ENCODE measurements at places on chromosomes 2 and 18.

DNA sequence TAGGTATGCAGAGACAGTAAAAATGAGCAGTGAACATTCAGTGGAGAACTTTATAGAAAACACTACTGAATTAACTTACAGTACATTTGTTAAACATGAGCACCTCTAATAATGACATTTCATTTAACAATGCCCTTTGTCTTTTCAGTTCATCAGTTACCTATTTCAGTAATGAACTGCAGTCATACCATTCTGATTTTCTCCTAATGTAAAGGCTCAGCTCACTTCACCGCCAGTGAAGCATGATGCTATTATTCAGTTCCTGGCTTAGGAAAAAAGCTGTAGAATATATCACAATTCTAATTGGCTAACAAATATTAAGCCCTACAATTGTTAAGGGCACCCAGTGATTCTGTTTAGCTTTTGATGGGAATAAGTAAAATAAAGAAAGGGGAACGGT is 37.1 kb upstream of the CCDC93 start:
- peaks cover 8% of the 10 kb centered on the region for H3K4me1 ChIP-seq
- peaks cover 14% of the 10 kb centered on the region for H3K27me3 ChIP-seq
- no peak overlapping the region for H3K4me3 ChIP-seq
- no peak for DNase-seq
- no peak overlapping the region for H3K27ac ChIP-seq

- H3K27ac ChIP-seq, result no peak overlapping the region
- no peaks in the 10 kb centered on the region for H3K27me3 ChIP-seq
- H3K4me1 ChIP-seq, result peaks cover 4% of the 10 kb centered on the region
- H3K36me3 ChIP-seq, result no peaks in the 10 kb centered on the region
These were observed 140.4 kb upstream of the APCDD1 start for GRCh38 chr18:10314066-10314465.

GRCh38 chr2:220539481-220539880 is 912.1 kb downstream of the SLC4A3 start:
- no peaks in the 10 kb centered on the region for H3K4me1 ChIP-seq
- H3K4me3 ChIP-seq, result no peak overlapping the region
- DNase-seq, result no peak
- H3K36me3 ChIP-seq, result no peaks in the 10 kb centered on the region
- no peaks in the 10 kb centered on the region for H3K27me3 ChIP-seq

GRCh38 chr2:203688798-203689197 is 17.6 kb upstream of the CD28 start:
- no peak overlapping the region for H3K4me3 ChIP-seq
- H3K36me3 ChIP-seq, result no peaks in the 10 kb centered on the region
- DNase-seq, result no peak
- no peak overlapping the region for H3K27ac ChIP-seq
- H3K27me3 ChIP-seq, result peaks cover 13% of the 10 kb centered on the region

DNA sequence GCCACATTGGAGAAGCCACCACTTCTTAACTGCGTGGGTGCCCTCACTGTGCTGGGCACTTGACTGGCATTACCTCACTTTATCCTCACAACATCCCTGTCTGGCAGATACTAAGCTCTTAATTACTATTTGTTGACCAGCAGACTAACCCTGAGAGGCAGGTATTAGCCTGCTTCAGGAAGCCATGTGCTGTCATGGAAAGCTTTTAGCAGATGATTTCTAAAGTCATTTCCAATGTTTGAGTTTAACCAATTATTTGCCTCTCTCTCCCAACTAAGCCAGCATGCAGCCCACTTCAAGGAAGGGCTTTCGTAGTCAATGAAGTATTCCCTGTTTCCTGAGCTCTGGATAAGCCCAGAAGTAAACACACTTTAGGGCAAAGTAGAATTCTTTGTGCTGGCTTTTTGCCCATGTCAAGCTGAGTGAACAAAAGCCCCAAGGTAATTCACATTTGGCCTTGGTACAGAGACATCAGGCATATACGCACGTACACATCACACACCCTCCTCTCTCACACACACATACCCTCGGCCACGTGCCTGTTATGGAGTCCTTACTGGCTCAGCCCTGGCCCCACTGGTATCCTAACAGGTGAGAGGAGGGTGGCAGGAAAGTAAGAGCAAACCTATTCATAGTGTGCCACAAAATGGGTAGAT is 108.6 kb downstream of the C1D start:
- no peak for DNase-seq
- no peak overlapping the region for H3K4me3 ChIP-seq
- H3K27me3 ChIP-seq, result no peaks in the 10 kb centered on the region

DNA sequence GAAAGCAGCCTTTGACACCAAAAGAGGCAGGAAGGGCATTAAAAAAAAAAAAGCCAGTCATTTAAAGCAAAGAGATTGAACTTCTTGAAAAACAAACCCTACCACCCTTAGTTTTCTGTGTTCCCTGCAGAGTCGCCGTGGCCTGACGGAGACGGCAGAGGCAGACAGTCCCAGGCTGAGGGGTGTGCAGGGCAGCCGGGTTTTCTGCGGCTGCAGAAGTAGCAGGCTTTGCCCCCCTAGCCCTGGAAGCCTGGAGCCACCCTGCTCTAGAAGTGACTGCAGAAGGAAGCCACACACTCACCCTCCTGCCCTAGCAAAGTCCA is 2.8 kb downstream of the INPP5D start:
- H3K27me3 ChIP-seq, result no peaks in the 10 kb centered on the region
- H3K27ac ChIP-seq, result peak overlapping the region; percentile 22
- peak overlapping the region; percentile 91 for H3K4me3 ChIP-seq
- H3K36me3 ChIP-seq, result peaks cover 25% of the 10 kb centered on the region
- H3K4me1 ChIP-seq, result peaks cover 75% of the 10 kb centered on the region

DNA sequence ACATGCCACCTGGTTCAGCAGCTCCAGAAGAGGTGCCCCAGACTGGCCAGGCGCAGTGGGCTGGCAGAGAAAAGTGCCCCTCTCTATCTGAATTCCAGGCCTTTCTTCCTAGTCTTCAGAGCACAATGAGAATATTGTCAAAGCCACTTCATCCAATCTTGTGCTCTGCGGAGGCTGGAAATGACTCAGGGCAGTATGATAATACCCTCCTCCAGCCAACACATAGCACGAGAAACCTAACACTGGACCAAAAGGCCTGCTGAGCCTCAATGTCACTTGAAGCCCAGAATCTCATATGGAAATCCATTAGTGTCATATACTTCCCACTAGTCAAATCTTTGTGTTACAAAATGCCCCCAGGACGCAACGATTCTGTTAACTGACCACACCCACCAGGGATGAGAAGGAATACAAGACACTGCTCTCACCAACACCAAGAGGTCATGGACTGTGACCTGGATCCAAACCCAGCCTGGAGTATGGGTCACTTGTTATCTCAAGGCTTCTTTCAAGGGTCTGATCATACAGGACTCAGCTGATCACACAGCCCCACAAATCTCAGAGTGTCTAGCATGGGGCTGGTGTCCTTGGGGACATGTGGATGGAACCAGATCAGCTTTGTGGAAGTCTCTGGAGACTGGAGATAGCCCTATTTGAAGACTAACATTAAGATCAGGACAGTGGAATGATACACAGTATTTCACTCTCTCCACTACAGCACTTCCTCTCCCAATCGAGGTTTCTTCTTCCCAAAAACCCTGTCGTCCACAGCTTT is 10.1 kb downstream of the KIF3C start:
- no peak for DNase-seq
- H3K4me1 ChIP-seq, result no peaks in the 10 kb centered on the region
- H3K27ac ChIP-seq, result no peak overlapping the region

- no peaks in the 10 kb centered on the region for H3K27me3 ChIP-seq
- H3K36me3 ChIP-seq, result peaks cover 4% of the 10 kb centered on the region
- peaks cover 7% of the 10 kb centered on the region for H3K4me1 ChIP-seq
- H3K4me3 ChIP-seq, result no peak overlapping the region
- peak overlapping the region; percentile 8 for H3K27ac ChIP-seq
- DNase-seq, result no peak
These were observed 309.5 kb upstream of the CCDC68 start for GRCh38 chr18:55268628-55269275.

DNA sequence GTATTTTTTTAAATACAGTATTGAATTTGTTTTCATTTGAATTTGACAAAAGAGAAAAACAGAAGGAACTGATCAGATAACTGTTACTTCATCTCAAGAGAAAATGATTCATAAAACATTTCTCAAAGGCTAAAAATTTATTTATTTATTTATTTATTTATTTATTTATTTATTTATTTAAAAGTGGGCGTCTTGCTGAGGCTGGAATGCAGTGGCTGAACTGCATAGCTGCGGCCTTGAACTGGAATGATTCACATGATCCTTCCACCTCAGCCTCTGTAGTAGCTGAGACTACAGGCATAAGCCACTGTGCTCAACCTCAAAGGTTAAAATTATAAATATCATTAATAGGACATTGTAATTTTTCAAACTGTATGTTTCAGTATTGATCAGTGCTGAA is 4.5 kb upstream of the PUM2 start:
- peaks cover 17% of the 10 kb centered on the region for H3K4me1 ChIP-seq
- H3K27ac ChIP-seq, result no peak overlapping the region
- no peaks in the 10 kb centered on the region for H3K36me3 ChIP-seq
- H3K27me3 ChIP-seq, result no peaks in the 10 kb centered on the region

- no peaks in the 10 kb centered on the region for H3K4me1 ChIP-seq
- H3K36me3 ChIP-seq, result no peaks in the 10 kb centered on the region
- H3K27me3 ChIP-seq, result peaks cover 2% of the 10 kb centered on the region
- peak; percentile 33 for DNase-seq
- H3K27ac ChIP-seq, result no peak overlapping the region
- no peak overlapping the region for H3K4me3 ChIP-seq
These were observed 19.3 kb upstream of the OSR1 start for GRCh38 chr2:19377717-19378116.

GRCh38 chr2:96156926-96157648 is 11.8 kb upstream of the DUSP2 start:
- H3K4me1 ChIP-seq, result peaks cover 66% of the 10 kb centered on the region
- no peak overlapping the region for H3K4me3 ChIP-seq
- peak; percentile 25 for DNase-seq
- no peaks in the 10 kb centered on the region for H3K36me3 ChIP-seq
- H3K27ac ChIP-seq, result peak overlapping the region; percentile 54

GRCh38 chr2:17101596-17101995 is 416.6 kb downstream of the RAD51AP2 start:
- H3K4me1 ChIP-seq, result no peaks in the 10 kb centered on the region
- DNase-seq, result no peak
- H3K4me3 ChIP-seq, result no peak overlapping the region
- H3K27me3 ChIP-seq, result no peaks in the 10 kb centered on the region
- no peak overlapping the region for H3K27ac ChIP-seq
- no peaks in the 10 kb centered on the region for H3K36me3 ChIP-seq

- no peak overlapping the region for H3K27ac ChIP-seq
- no peak overlapping the region for H3K4me3 ChIP-seq
- no peak for DNase-seq
- no peaks in the 10 kb centered on the region for H3K4me1 ChIP-seq
- H3K27me3 ChIP-seq, result no peaks in the 10 kb centered on the region
These were observed 195.7 kb downstream of the PIEZO2 start for GRCh38 chr18:10953672-10954071.

DNA sequence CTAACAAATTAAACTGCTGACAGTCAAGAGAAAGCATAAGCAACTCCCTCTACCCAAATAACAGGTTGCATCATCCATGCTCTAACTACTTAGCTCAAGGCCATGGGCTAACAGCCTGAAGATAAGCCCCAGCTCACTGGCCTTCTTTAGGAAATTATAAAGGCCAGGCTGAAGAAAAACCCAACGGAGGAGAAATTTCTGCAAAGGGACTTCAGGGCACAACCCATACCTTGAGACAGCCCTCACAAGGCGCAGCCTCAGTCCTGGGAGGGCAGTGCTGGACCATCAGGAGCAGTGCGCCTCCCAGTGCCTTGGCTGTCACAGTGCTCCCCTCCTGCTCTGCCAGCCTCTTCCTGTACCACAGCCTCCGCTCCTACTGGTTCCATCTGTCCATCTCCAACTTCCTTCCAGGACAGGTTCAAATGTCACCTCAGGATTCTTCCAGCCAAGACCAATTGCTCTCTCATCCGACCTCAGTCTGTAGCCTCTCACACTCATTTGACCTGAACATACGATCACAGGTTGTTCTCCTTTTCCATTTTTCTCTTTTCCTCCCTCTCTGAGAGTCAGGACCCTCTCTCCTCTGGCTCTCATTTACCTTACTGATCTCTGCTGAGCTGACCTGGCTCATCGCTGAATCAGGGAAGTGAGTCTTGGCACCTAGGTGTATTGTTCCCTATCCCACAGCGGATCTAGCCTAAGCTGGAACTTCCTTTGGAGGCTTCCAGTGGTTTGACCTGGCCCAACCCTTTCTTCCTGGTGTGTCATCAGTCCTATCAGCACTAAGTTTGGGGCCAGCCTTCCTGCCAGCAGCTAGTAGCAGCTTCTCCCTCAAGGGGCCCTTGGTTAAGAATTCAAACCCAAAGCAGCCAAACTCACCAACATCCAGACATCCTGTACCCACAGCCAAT is 1.9 kb downstream of the MCFD2 start:
- DNase-seq, result no peak
- peaks cover 27% of the 10 kb centered on the region for H3K4me1 ChIP-seq
- H3K27me3 ChIP-seq, result no peaks in the 10 kb centered on the region
- H3K36me3 ChIP-seq, result peaks cover 10% of the 10 kb centered on the region
- H3K4me3 ChIP-seq, result no peak overlapping the region

- H3K4me1 ChIP-seq, result peaks cover 14% of the 10 kb centered on the region
- peaks cover 5% of the 10 kb centered on the region for H3K36me3 ChIP-seq
- no peak overlapping the region for H3K27ac ChIP-seq
- H3K27me3 ChIP-seq, result no peaks in the 10 kb centered on the region
- DNase-seq, result no peak
- H3K4me3 ChIP-seq, result no peak overlapping the region
These were observed 14.4 kb downstream of the PPP1CB start for GRCh38 chr2:28766070-28766469.

GRCh38 chr18:26568513-26568912 is 20.2 kb upstream of the KCTD1 start:
- H3K27me3 ChIP-seq, result no peaks in the 10 kb centered on the region
- H3K36me3 ChIP-seq, result no peaks in the 10 kb centered on the region
- no peaks in the 10 kb centered on the region for H3K4me1 ChIP-seq
- H3K27ac ChIP-seq, result no peak overlapping the region

DNA sequence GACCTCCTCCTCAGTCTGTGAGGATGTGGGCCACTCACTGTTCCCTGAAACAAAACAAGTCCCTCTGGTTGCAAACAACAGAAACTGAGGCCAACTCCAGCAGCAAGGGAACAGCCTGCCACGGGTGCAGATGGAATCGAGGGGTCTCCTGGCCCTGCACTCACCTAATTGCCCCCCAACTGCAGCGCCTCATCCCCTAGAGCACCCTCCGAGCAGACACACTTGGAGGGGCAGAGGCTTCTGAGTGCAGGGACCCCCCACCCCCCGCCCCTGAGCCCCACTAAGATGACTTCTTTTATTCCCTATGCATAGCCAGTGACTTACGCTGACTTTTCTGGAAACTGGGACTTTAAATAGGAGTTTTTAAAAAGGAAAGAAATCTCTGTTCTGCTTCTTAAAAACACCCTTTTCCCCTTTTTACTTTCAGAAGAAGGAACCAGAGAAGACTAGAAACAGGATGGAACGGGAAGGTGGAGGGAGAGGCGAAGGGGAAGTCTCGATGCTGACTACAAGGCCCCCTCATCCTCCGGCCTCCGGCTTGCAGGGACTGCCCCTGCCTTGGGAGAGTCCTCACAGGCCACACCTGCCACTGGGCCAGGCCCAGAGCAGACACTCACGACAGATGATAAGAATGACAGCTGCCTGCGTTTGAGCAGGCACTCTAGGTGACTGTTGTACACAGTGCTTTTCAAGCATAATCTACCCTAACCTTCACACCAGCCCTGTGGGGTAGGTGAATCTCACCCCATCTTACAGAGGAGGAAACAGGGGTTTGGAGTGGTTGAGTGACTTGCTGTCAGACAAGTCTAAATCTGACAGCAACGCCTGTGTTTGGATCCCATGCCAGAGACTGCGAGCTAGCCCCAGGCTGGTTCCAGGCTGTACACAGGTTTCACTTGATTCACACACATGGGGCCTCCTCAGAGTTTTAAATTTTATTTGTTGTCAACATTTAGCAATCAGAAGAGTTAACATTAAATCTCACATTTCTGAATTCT is 28.2 kb upstream of the BIN1 start:
- no peaks in the 10 kb centered on the region for H3K4me1 ChIP-seq
- H3K4me3 ChIP-seq, result no peak overlapping the region
- no peaks in the 10 kb centered on the region for H3K36me3 ChIP-seq
- no peak overlapping the region for H3K27ac ChIP-seq

Measured in natural killer cell (primary cell).